ENCODE measurements at places on chromosomes 7 and 10.

DNA sequence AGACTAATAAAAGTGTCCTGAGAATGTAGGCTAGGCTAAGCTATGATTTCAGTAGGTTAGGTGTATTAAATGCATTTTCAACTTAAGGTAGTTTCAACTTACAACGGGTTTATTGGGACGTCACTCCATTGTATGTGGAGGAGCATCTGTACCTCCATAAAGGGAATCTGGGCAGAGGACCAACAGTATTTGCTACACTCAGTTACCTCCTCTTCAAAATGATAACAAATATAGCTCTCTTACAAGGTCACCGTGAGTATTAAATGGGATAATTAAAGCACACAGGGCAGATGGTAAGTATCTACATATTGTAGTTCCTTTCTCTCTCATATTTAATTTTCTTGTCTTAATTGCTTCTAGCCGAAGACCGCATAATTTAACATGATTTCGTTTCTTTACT lies 59.0 kb upstream of the FGL2 start:
- DNase-seq: no peak

- DNase-seq: no peak
Measured at GRCh38 chr7:8044761-8045430, 76.3 kb downstream of the GLCCI1 start.

DNA sequence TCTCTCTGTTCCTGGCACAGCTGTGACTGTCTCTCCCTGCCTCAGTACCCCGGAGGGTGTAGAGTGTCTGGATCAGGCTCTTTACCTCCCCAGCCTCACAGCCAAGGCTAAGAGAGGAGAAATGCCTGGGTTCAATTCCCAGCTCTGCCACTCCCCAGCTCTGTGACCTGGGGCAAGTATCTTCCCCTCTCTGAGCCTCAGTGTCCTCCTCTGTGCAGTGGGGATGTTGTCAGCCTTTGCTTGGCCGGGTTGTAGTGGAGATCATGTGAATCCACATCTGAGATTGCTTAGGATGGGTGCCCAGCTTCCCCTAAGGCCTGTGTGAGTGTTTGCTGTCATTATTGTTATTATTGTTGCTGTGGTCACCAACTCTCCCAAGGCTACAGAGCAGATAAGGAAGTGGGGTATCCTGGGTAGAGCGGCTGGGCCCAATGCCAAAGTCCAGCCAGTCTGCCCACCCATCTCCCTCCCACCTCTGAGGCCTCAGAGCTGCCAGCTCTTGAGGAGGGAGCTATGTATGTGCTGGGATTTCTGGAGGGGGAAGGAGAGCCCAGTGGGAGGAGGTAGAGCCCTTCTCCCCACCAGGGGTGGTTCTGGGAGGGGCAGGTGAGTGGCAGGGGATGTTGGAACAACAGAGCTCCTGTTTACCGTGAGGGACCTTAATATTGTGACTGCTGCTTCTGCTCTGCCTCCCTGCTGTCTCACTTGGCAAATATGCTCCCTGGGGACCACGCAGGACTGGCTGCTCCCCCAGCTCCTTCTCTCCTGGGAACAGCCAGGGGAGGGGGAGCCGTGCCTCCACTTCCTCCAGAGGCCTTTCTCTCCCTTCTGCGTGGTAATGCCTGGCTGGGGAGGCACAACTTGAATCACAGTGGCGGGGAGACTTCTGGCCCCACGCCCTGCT lies 170.5 kb downstream of the RPS24 start:
- no peak for DNase-seq

GRCh38 chr10:132468651-132469050 lies 68.9 kb upstream of the INPP5A start:
- no peak for DNase-seq

DNA sequence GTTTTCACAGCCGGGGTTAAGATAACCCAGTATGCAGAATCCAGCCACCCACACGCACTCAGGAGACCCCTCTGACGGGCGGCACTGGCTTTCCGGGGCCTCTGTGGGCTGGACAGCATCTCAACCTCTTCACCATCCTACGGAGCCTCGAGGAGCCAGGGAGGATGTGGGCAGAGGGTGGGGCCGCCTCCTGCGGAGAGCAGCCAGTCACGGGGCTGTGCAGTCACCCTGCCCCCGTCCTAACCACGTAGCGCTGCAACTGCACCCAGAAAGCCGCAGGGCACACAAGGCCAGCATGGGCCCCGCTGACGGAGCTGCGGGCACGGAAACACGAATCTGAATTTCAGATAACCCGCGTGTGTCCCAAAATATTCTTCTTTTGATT lies 270.3 kb downstream of the ELFN1 start:
- DNase-seq: peak; percentile 80

GRCh38 chr7:121924269-121925186 lies 51.6 kb downstream of the PTPRZ1 start:
- no peak for DNase-seq

All from ascending aorta (tissue), 2 donors.